Stimulated activated CD4-positive, alpha-beta T cell treated with anti-CD3 and anti-CD28 coated beads, Interleukin-12 subunit alpha, Interleukin-12 subunit beta, amount 100 ng/mL, for 48 hours (primary cell): ENCODE measurements at places on chromosomes 3 and 15.

DNA sequence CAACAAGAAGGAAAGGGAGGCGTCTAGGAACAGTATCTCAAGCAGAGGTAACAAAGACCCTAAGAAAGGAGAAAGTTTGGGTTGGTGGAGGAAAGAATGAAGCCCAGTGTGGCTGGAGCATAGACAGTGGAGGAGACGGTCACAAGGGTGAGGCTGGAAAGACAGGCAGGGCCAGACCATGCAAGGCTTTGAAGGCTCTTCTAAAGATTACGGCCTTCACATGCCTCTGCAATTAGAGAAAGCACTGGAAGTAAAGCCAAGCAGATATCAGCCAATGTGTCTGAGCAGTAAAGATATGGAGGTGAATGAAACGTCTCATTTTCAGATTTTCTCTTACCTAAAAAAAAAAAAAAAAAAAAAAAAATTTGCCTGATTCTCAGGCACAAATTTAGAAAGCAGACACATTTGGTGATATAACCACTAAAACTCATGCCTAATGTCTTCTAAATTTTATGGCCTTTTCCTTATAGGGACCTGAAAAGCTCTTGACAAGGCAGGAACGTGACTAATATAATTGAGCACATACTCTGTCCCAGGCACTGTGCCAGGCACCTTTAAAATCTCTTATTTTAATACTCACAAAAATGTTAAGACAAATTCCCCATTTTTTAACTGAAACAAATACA lies 184.1 kb downstream of the MECOM start:
- DNase-seq: no peak

GRCh38 chr3:127784865-127785710 lies 37.2 kb downstream of the MGLL start:
- DNase-seq: no peak

GRCh38 chr3:15064299-15064834 lies 748 bp downstream of the MRPS25 start:
- no peak for DNase-seq

- DNase-seq: no peak
Measured at GRCh38 chr3:161420746-161421145, 49.4 kb upstream of the SPTSSB start.

GRCh38 chr3:196486263-196486662 lies 17.3 kb downstream of the RNF168 start:
- no peak for DNase-seq

GRCh38 chr15:29087521-29088285 lies 181.9 kb downstream of the NSMCE3 start:
- no peak for DNase-seq

DNA sequence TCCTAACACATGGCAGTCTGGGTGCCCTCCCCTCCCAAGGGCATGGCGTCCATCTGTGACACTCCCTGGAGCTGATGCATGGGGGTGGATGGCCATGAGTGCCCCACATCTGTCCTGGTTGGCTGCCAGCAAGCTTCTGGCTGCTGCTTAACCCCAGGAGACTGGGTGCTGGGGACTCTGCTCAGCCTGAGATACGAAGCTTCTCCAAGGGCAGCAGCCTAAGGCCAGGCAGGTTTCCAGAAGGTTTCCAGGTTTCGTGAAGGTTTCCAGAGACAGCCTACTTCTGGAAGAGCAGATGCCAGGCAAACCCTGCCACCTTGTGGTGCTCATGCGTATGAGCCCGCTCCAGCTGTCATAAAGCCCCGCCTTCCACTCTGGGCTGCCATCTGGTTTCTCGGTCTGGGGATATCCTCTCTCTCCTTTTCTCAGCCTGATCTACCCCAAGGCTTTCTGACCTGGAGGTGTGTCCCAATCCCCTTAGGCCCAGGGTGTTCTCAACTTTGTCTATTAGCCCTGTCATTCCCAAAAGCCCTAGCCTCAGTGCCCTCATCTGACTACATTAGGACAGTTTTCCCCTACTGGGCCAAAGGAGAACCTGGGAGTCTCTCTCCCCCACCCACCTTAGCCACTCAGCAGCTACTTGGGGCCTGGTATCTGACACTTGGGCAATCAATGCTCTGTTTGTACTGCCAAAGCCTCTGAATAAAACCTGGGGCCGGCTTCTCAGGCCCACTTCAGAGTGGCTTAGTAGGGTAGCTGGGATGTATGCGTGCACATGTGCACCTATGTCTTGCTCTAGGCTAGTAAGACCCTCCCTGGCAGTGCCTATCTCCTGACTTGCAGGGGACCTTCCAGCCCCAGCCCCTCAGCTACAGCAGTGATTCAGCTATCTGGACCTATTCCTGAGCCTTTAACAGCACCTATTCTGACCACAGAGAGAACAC lies 12.0 kb downstream of the MRPL46 start:
- no peak for DNase-seq

- no peak for DNase-seq
Measured at GRCh38 chr3:3087716-3088465, 22.3 kb downstream of the IL5RA start.

DNA sequence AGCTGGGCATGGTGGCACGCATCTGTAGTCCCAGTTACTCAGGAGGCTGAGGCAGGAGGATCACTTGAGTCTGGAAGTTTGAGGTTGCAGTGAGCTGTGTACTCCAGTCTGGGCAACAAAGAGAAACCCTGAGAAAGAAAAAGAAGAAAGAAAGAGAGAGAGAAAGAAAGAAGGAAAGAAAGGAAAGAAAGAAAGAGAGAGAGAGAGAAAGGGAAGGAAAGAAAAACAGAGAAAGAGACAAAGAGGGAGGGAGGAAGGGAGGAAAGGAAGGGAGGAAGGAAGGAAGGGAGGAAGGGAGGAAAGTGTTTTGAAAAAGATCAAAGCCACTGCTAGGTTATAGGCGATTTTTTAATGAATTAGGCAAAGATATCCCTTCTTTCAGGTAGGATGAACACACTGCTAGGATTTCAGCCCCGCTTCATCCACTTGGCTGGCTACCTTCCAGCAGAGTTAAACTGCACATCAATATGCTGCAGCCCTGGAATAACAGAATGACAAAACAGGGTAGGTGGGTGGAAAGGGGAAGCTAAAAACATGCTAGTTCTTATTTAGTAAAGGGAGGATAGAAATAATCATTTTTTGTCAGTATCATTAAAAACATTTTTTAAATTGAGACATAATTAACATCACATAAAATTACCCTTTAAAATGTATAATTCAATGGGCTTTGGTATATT lies 12.8 kb upstream of the PPARG start:
- DNase-seq: no peak

GRCh38 chr3:70863049-70863448 lies 550.6 kb upstream of the MDFIC2 start:
- DNase-seq: no peak

DNA sequence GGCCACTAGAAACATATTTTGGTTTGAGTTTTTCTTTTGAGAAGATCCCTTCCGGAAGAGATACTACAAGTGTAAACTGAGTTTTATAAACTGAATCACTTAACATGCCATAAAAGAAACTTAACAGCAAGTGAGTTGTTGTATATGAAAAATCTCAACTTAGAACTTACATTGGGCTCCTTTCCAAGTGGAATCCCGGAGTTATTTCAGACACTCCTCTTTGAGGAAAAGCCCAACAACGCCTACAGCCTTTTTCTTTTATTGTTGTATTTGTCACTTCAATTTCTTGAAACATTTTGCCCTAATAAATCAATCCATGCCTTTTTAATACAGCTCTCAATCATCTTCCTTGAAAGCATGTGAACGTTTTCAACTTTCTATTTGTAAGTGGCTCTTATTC lies 137.3 kb downstream of the FEZF2 start:
- DNase-seq: no peak

DNA sequence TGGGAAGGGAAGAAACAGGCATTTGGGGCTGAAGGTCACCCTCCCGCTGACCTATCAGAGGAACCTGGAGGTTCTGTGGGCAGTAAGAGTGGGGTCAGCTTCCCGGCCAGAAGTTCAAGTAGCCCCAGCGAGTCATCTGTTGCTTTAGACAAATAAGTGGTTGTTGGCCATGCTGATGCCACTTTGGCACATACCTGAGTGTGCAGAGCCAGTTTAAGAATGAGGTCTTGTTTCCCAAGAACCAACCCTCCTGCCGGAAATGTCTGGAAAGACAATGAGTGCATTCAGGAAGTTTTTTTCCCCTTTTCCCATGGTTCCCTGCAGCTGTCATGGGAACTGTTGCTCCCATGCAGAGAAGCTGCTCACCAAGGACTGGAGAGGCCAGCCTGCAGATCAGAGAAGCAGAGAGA lies 166.7 kb downstream of the ZNF621 start:
- DNase-seq: no peak

- no peak for DNase-seq
Measured at GRCh38 chr15:37106490-37107001, 6.2 kb upstream of the MEIS2 start.

- DNase-seq: no peak
Measured at GRCh38 chr3:44825264-44825925, 36.3 kb upstream of the TMEM42 start.

GRCh38 chr3:155979746-155980145 lies 109.3 kb downstream of the GMPS start:
- no peak for DNase-seq

- no peak for DNase-seq
Measured at GRCh38 chr3:45606991-45607712, 12.6 kb downstream of the LIMD1 start.

GRCh38 chr3:126672741-126673140 lies 17.8 kb upstream of the TXNRD3 start:
- no peak for DNase-seq

DNA sequence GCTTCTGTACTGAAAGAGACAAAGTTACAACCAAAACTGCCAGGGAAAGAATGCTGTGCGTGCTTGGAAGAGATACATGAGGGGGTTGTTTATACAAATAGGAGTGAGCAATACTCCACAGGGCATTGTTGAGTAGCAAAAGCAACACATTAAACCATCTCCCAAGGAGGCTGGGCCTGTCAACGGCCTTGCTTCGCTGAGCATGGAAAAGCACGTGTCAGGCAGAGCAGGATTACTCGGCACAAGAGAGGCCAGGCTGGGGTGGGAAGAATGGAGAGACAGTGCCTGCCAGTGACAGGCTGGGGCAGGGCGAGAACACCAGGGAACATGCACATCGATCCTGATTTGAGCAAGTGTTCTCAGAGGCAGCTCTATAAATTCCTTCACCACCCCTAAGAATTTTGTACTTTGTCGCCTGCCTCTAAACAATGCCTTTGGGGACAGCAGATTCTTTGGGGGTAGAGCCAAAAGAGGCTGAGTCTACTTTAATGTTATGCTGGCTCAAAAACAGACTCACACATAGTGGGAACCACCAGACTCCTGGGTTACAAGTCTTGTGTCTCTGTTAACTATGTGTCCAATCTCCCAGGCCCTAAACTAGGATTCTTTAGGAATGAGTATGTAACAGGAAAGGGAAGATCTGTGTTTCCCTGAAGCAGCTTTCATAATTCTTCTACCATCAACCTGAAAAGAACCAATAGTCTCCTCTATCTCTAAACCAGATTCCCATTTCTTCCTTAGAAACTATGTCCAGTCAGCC lies 67.2 kb downstream of the LIPC start:
- no peak for DNase-seq

DNA sequence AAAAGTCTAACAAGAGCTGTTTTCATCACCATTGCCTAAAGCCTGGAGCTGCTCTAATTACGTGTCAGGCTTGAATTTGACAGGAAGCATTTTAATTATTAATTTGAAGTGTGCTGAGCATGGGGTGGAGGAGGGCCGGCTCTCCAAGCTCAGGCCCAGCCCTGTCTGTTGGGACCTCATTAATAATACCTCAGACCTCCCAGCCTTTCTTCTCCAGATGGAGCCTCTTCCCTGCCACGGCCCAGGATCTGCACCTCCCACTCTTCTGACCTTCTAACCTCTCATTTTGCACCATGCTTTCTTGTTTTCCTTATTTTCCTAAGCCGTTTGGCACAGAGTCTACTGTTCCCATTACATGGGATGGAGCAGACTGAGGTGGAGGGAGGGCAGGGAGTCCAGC lies 30.0 kb downstream of the INSYN1 start:
- DNase-seq: no peak

GRCh38 chr3:56406826-56407515 lies 61.3 kb downstream of the ERC2 start:
- no peak for DNase-seq

GRCh38 chr15:75542386-75542797 lies 36.7 kb downstream of the PTPN9 start:
- DNase-seq: no peak

DNA sequence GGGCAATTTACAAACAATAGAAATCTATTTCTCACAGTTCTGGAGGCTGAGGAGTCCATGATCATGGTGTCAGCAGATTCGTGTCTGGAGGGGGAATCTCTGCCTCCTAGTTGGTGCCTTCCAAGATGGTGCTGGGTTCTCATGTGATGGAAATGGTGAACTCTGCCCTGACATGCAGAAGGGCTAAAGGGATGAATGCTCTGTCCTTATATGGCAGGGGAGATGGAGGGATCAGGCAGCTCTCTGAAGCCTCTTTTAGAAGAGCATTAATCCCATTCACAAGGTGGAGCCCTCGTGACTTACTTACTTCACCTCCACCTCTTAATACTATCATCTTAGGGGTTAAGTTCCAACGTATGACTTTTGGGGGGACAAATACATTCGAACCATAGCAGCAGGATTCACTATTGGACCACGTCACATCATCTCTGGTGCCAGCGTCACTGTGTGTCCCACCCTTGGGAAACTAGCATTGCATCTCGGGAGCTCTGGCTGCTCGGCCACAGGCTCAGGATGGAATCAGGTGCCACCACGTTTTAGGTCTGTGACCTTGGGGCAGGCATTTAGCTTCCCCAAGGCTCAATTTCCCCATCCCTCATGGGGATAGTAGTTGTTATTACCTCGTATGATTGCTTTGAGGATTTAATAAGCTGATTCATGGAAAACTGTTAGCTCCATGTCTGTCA lies 53.0 kb downstream of the SV2B start:
- DNase-seq: no peak

GRCh38 chr3:183293966-183294365 lies 40.9 kb downstream of the B3GNT5 start:
- DNase-seq: no peak

GRCh38 chr3:79985816-79986215 lies 218.0 kb upstream of the ROBO1 start:
- no peak for DNase-seq

- no peak for DNase-seq
Measured at GRCh38 chr3:31813197-31813596, 167.9 kb downstream of the OSBPL10 start.

DNA sequence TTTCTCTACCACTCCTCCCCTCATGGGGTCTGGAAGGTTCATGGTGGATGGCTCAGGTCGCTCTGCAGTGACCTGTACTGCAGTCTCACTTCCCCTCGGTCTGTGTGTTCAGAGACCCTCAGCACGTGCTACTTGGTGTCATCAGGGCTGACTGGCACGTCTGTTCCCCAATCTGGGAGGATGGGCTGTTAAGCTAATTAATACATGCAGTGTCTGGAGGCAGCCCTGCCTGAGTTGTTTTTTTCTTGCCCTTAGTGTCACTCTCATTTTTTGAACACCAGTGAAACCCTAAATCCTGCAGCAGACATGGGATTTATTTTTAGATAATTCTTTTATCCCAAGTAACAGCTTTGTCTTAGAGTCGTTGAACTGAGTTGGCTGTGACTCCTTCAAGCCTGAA lies 64.6 kb downstream of the ARNT2 start:
- no peak for DNase-seq
